Muscle of arm (tissue), 14 donors: ENCODE measurements at places on chromosomes 7 and 10.

DNA sequence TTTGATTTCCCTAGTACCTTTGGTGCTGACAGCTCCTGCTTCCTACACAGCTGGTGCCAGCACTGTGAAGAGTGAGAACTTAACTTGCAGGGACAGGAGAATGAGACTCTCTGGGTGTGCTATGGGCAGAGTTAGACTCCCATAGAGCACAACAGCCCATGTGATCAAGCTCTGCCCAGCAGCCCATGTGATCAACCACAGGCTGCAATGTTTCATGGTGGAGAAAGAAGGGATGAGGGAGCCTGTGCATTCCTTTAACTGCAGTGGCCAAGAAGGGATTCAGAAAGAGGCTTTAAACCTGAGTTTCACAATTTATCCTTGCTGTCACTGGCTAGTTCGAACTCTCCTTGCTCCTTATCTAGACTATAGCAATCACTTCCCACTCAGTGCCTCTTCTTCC, 10.0 kb upstream of the MEST start:
- no peak for DNase-seq

- DNase-seq = no peak
Measured at GRCh38 chr10:123879606-123880257, 11.9 kb downstream of the CPXM2 start.

DNA sequence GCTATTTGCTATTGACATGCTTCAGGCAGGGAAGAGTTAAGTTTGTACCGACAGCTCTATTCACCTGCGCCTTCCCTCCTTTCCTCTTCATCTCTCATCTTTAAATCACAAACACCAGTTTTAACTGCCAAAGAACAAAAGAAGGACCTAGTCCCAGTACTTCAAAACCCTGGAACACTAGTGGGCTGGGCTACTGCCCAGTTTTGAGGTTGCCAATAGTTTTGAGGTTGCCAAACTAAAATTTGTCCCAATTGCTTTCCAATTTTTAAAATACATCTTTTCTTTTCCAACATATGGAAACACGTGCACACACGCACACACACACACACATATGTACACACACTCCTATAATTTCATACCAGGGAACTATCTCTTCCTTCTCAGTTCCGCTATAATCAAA, 130.6 kb upstream of the SLC26A5 start:
- DNase-seq = peak; percentile 26

- no peak for DNase-seq
Measured at GRCh38 chr7:132072165-132072564, 504.1 kb downstream of the PLXNA4 start.

- DNase-seq = no peak
Measured at GRCh38 chr7:70500261-70500660, 631.7 kb upstream of the GALNT17 start.

DNA sequence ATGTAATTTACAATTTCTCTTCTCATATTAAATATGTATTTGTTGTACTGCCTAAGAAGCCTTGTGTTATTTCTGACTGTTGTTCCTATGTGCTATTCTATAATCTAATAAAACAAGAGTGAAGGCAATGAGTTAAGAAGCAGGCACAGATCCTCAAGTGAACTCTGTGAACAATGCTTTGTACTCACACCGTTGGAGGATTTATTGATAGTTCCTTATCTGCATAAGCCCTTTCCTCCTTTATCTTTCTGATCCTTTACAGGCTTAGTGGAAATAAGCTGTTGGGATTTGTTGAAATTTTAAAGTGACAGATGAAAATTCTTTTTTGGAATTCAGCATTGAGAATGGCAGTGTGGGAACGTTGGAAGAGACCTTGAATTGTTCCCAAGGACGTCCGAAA, 329.6 kb upstream of the NPVF start:
- no peak for DNase-seq

DNA sequence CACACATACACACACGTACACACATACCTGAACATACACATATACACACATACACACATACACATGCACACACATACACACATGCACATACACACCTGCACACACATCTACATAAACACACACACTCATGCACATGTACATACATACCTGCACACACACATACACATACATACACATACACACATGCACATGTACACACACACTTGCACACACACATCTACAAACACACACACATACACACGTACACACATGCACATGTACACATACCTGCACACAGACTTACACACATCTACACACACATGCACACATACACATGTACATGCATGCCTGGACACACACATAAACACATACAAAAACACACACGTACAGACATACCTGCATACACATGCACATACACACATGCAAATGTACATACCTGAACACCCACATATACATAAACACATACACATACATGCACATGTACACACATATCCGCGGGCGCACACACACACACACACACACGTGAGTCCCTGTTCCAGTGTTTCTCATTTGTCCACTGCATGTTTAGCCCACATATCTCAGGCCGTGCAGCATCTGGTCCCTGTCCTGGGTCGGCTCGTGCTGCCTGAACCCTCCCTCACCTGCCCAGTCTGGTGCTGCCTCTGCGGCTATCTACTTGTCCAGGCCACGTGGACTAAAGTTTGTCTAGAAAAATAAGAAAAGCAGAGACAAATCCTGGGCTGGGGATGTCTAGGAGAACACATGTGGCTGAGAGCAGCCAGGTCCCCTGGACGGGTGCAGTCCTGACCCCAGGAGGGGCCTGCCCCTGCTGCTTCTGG, 238.7 kb downstream of the TCERG1L start:
- DNase-seq = no peak

GRCh38 chr7:158032561-158033115, 555.0 kb downstream of the PTPRN2 start:
- DNase-seq = no peak

DNA sequence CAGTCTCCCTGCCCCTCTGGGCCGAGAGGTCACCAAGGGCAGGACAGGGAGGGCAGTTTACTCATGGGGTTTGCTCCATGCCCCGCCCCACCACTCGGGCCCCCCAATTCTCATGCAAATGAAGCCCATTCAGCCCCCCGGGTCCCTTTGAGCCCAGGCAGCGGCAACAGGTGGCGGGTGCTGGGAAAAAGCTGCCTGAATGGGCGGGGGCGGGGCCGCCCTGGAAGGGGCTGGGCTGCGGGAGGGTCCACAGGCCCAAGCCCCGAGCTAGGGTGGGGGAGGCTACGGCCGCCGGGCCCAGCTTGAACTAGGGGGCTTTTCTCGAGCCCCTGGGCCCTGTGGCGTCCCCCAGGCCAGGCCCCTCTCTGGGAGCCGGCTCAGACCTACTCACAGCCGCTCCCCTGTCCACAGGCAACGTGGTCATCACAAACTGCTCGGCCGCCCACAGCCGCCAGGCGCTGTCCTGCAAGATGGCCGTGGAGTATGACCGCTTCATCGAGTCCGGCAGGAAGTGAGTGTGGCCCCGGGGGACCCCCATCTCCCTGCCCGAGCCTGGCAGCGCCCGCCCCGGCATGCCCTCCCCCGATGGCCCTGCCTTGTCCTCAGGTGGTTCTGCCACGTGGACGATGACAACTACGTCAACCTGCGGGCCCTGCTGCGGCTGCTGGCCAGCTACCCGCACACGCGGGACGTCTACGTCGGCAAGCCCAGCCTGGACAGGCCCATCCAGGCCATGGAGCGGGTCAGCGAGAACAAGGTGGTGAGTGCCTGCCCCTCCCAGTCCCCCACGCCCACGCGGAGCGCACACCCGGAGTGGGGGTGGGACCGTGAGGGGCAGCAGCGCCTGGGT, 5.5 kb downstream of the LFNG start:
- DNase-seq = no peak

DNA sequence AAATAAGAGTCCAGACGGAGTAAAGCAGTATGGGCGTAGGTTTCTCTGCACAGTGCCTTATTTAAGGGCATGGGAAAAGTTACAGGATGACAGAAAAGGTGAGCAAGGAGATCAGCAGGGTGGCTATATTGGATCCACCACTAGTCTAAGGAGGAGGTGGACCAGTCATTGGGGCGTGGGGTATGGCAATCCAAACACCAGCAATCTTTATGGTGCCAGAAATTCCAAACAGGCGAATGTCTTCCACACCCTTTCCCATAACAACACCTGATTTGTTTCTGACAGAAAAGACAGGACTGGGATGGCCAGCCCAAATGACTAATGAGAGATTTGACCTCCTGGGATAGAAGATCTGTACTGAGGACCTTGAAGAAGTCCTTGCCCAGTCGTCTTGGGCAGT, 181.8 kb upstream of the MBL2 start:
- DNase-seq = no peak

DNA sequence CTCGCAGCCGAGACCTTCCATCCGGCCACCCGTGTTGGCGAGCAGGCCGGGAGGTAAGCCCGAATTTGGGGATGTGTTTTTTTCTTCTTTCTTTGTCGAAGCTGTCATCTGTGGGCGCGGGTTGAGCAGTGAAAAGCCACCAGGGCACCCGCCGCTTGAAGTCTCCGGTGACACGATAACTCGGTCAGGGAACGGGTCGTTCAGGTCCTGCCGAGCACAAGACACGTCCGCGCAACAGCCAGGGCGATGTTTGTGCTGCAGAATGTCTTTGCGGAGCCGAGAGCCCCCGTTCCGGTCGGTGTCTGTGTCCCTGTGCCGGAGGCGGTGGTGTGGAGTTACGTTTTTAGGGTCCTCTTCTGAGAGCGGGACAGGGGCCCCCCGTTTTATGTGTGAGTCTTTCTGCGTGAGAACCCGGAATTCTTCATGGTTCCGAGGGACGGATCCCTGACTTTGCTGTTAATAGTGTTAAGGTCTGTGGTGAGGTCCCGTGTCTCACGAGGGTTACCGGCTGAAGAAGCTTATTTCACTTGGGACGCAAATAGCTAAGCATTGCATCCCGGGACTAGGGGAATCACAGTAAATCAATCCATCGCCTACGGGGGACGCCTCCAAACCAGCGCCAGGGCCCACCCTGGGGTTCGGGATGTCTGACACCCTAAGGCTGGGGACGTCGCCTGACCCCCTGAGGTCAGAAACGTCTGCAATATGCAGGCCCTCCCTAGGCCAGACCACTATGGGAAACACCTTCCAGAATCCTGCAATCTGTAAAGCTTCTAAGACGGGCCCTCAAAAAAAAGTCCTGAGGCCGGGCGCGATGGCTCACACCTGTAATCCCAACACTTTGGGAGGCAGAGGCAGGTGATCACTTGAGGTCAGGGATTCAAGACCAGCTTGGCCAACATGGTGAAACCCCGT, 99.5 kb downstream of the ELFN1 start:
- DNase-seq = no peak

GRCh38 chr10:35641676-35642034, 441 bp downstream of the FZD8 start:
- peak; percentile 24 for DNase-seq

- DNase-seq = no peak
Measured at GRCh38 chr7:12578930-12579640, 8.6 kb downstream of the SCIN start.

GRCh38 chr10:59984415-59984814, 78.1 kb upstream of the CCDC6 start:
- no peak for DNase-seq

- no peak for DNase-seq
Measured at GRCh38 chr7:148978091-148978490, 50.2 kb downstream of the PDIA4 start.

- DNase-seq = no peak
Measured at GRCh38 chr7:17347401-17347800, 48.9 kb downstream of the AHR start.

- DNase-seq = no peak
Measured at GRCh38 chr7:100373261-100373831, at the start of gene PILRA. Gene PILRA (plus strand): TSS chr7:100373487. CDS start chr7:100373657, 170 bp downstream.

GRCh38 chr10:128062881-128063563, 63.2 kb downstream of the MKI67 start:
- no peak for DNase-seq

DNA sequence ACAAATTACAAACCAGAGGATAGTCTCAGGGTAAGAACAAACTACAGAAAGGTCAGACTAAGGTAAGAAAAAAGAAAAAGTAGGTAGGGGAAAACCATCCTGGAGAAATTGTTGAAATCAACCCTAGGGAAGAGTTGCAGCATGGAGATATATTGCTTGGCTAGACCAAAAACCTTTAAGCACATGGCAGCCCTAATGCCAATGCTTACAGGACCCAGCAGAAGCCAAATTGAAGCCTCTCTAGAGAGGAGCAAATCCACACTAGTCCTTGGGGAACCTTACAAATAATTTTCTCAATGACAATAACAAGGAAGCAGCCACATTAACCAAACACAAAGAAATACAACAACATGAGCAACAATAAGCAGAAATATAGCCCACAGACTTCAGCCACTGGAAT, 81.9 kb downstream of the CNOT4 start:
- no peak for DNase-seq

- no peak for DNase-seq
Measured at GRCh38 chr7:96869538-96869937, 135.8 kb upstream of the DLX6 start.

DNA sequence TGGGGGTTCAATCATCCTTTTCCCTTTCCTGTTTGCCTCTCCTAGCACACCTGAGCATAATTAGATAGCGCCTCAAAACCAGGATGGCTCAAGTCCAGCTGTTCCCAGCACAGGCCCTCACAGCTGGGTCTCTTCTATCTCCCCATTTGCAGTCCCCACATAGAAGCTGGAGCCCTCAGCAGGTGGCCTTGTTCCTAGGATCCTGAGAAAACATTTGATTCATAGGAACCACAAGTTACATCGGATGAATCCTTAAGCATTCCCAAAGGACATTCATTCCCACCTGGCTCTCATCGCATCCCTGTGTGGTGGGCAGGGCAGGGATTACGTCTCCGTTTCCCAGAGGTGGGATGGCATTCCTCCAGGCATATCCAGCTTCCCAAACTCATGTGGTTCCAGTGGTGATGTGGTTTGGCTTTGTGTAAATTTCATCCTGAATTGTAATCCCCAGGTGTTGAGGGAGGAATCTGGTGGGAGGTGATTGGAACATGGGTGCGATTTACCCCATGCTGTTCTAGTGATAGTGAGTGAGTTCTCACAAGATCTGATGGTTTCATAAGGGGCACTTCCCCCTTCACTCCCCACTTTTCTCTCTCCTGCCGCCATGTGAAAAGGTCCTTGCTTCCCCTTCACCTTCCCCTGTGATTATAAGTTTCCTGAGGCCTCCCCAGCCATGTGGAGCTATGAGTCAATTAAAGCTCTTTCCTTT, 49.8 kb upstream of the LEP start:
- no peak for DNase-seq

DNA sequence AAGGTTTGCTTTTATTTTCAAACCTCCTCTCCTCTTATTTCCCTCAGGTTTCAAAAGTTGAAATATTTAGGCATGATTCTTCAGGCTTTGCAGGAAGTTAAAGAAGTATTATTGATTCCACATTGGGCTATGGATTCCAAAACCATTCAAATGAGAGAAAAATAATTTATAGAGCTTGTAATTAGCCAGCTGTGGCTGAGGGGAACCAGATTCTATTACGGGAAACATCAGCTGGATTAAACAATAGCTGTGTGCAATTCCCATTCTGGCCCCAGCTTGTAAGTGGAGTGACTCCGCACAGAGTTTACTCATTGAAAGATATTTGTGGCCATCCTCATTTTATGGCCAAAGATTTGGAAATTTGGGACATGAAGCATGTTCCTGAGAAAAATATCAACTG, 77.0 kb upstream of the PHYHIPL start:
- DNase-seq = peak; percentile 83

GRCh38 chr10:97851341-97852001, 1.8 kb downstream of the GOLGA7B start:
- DNase-seq = no peak
